ENCODE measurements at places on chromosomes 7 and 10. TPM values are rescaled to one million over a fixed set of nuclear protein-coding genes. Genes with fewer than 3 reads are reported as not detected.

The WNT8B gene
- total RNA-seq = not detected

The NDUFB2 gene
- total RNA-seq = 186 TPM

The WEE2 gene
- not detected for total RNA-seq

DNA sequence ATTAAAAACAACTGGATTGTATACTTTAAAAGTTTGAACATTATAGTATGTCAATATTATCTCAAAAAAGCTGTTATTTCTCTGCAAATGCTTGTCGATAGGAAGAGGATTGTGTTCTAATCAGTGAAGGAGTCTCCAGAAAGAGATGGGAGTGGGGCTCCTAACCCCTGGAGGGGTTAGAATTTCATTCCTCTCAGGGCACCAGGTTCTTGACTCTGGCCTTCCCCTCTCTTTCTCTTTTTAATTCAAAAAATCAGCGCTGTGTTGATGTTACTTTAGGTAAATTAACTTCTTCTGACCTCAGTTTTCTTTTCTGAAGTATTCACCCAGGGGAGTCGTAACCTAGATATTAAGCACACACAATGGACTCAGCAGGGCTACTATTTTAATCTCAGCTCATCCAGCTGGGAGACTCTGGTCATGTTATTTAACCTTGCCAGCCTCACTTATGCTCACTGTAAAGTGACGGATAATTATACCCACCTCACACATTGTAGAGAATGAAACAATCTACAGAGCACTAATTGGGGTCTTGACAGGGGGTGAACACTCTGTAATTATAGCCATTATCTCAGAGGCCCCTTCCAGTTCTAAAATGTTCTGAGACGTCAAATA, 59.4 kb downstream of the GCC1 start:
- DNase-seq = no peak
- no peaks in the 10 kb centered on the region for H3K4me1 ChIP-seq
- no peak overlapping the region for H3K27ac ChIP-seq

- H3K27ac ChIP-seq = no peak overlapping the region
- peaks cover 14% of the 10 kb centered on the region for H3K27me3 ChIP-seq
- no peaks in the 10 kb centered on the region for H3K4me1 ChIP-seq
- no peak overlapping the region for H3K4me3 ChIP-seq
- no peak for DNase-seq
Measured at GRCh38 chr10:48981310-48981907, 41.8 kb upstream of the LRRC18 start.

- H3K36me3 ChIP-seq = no peaks in the 10 kb centered on the region
- no peaks in the 10 kb centered on the region for H3K4me1 ChIP-seq
- H3K27ac ChIP-seq = no peak overlapping the region
- no peak for DNase-seq
- no peak overlapping the region for H3K4me3 ChIP-seq
Measured at GRCh38 chr7:1260244-1260635, 27.6 kb downstream of the UNCX start.

GRCh38 chr7:157446322-157446721, 109.5 kb downstream of the DNAJB6 start:
- H3K4me3 ChIP-seq = no peak overlapping the region
- no peaks in the 10 kb centered on the region for H3K36me3 ChIP-seq
- H3K27ac ChIP-seq = no peak overlapping the region
- DNase-seq = peak; percentile 82

DNA sequence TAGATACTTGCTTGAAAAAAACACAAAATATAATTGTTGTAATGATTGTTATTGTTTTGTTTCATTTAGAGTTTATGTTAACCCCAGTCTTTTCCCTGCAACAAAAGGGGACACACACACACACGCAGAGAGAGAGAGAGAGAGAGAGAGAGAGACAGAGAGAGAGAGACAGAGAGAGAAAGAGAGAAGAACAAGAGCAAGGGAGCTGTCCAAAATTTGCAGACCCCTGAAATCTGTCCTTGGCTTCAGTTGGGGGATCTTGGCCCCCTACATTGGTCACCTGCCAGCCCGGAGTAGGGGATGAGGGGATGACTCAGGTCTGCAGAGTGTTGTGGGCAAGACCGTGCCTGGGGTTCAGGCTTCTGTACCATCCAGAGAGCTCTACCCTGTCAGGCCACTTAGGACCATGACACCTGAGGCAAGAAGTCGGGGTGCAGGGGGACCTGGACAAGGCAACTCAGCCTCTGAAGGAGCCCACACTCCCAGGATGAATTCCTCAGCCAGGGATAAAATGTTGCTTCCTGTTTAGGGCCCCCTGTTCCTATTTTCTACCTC, 73.1 kb downstream of the RAMP3 start:
- H3K27me3 ChIP-seq = peaks cover 48% of the 10 kb centered on the region
- no peak for DNase-seq
- no peaks in the 10 kb centered on the region for H3K36me3 ChIP-seq
- H3K27ac ChIP-seq = no peak overlapping the region
- no peaks in the 10 kb centered on the region for H3K4me1 ChIP-seq

DNA sequence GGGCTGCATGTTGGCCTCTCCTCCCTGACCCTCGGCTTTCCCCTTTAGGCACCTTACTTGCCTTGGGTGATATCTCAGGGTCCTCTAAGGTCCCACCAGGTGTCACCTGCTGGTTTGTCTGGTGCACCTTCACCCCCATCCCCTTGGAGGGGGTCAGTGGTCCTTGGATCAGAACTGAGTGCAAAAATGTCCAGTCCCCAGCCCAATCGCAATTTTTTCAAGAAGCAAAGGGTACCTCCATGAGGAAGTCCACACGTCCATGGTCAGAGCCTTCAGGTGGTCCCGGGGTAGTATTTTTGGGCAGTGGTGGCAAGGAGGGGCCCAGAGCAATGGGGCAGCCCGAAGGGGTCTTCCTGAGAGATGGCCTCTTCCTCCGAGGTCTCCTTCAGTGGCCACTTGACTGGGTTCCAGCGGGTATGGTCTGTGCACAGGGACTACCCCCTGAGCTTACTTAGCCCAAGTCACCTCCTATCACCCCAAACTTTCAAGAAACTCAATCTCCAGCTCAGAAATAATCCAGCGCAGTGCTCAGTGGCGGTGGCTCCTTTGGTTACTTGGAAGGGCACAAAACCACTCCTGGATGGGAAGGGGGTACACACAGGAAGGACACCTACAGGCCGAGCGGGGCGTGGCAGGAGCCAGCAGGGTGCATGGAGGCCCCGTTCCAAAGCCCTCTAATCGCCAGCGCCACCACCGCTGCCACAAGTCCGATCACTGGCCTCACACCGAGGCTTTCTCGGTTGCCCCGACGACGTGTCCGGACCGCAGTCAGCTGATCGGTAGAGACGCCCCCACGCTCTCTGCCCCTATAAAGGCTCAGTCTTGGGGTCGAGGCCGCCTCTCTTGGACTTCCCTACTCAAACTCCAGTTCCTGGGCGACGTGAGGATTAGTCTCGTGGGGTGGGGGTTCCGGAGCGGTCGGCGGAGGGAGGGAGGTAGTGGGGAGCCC, 4.5 kb downstream of the SAP25 start:
- H3K4me3 ChIP-seq = peak overlapping the region; percentile 45
- no peaks in the 10 kb centered on the region for H3K27me3 ChIP-seq
- no peaks in the 10 kb centered on the region for H3K36me3 ChIP-seq
- peaks cover 3% of the 10 kb centered on the region for H3K4me1 ChIP-seq
- no peak for DNase-seq

The TDRD1 gene
- total RNA-seq = not detected

The KIAA1217 gene
- total RNA-seq = 12.4 TPM

DNA sequence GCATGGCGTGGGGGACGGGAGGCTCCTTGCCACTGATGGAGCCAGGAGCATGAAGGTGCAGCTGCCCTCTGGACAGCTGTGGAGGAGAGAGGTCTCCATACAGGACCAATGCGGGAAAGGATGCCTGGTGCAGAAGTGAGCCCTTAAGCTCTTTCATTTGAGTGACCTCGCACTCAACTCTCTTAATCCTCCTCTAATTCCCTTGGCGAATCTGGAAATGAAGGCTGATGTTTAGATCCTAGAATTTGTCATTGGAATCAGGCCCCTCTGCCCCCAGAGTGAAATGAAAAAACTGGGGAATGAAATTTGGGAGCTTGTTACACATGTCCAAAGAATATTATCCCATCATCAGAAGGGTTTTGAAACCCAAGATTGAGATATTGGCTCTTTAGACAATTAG, 639.5 kb downstream of the LRMDA start:
- peaks cover 4% of the 10 kb centered on the region for H3K36me3 ChIP-seq
- peak overlapping the region; percentile 70 for H3K27ac ChIP-seq
- H3K27me3 ChIP-seq = no peaks in the 10 kb centered on the region
- H3K4me1 ChIP-seq = peaks cover 20% of the 10 kb centered on the region

- H3K27ac ChIP-seq = no peak overlapping the region
- no peaks in the 10 kb centered on the region for H3K36me3 ChIP-seq
- H3K27me3 ChIP-seq = peaks cover 4% of the 10 kb centered on the region
- DNase-seq = no peak
- H3K4me1 ChIP-seq = peaks cover 3% of the 10 kb centered on the region
Measured at GRCh38 chr7:95636140-95636940, 40.0 kb upstream of the PDK4 start.

The ASZ1 gene
- not detected for total RNA-seq

GRCh38 chr7:3179456-3179855, 121.6 kb upstream of the SDK1 start:
- H3K27me3 ChIP-seq = peaks cover 9% of the 10 kb centered on the region
- no peak for DNase-seq
- H3K4me1 ChIP-seq = no peaks in the 10 kb centered on the region
